Progenitor cell of endocrine pancreas (in vitro differentiated cells): ENCODE measurements at places on chromosomes 1 and 21.

- no peak for DNase-seq
Observed at GRCh38 chr1:83033682-83034081, 965.2 kb downstream of the TTLL7 start.

GRCh38 chr1:21857840-21858670 is 46.0 kb downstream of the LDLRAD2 start:
- no peak for DNase-seq

GRCh38 chr1:76615253-76616035 is 251.8 kb upstream of the ST6GALNAC5 start:
- DNase-seq: no peak

DNA sequence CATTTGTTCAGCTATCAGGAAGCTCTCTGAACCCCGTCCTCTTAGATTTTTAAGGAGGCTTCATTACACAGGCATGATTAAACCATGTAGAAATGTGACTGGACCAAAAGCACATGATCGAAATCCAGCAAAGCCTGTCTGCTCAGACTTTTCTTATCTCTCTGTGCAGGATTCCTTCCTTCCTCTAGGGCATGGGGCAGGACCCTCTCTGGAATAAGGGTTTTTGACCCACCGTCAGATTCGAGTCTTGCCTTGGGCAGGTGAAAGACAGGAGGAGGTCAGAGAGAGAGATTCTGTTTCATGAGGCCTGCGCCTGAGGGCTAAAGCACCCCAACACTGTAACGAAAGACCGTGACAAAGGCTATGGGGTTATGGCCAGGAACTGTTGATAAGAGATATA is 136.8 kb downstream of the RHOU start:
- DNase-seq: no peak

DNA sequence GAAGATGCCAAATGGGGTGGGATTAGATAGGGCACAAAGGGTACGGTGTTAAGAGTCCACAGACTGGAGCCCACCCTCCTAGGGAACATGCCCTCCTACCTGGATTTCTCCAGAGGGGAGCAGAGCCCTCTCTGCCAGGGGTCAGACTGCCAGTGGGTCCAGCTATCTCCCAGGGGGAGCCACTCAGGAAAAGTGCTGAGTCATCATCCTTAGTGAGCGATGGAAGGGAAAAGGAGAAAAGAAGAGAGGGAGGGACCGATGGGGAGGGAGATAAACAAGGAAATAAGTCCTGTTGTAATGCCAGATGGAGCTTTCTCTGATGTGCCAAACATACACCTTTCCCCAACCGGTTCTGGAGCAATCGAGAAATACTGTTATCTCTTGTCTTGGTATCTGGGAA is 30.4 kb upstream of the CYP4B1 start:
- no peak for DNase-seq

DNA sequence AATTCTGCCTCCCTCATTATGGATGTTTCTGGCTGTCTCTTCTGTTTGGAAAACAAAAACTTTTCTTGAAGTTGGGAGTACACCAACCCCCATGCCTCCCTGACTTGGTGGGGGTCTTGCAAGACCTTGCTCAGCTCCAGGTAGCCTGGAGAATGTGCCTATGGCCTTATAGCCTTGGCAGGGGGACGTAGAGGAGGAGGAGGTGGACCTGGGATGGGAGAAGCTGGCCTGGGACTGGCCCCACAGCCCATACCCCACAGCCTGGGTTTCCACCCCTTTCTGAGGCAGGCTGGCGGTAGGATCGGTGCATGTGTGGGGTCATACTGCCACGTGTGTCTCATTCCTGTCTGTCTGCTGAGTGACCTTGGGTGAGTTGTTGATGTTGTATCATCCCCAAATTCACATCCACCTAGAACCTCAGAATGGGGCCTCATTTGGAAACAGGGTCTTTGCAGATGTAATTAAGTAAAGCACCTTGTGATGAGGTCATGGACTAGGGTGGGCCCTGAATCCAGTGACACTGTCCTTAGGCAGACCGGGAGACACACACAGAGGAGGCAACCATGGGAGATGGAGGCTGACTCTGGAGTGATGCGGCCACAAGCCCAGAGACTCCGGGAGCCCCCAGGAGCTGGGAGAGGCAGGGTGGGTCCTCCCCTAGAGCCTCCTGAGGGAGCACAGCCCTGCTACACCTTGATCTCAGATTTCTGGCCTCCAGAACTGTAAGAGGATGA is 18.5 kb downstream of the OBSCN start:
- no peak for DNase-seq

- DNase-seq: no peak
Observed at GRCh38 chr1:174967845-174968705, 31.7 kb upstream of the CACYBP start.

DNA sequence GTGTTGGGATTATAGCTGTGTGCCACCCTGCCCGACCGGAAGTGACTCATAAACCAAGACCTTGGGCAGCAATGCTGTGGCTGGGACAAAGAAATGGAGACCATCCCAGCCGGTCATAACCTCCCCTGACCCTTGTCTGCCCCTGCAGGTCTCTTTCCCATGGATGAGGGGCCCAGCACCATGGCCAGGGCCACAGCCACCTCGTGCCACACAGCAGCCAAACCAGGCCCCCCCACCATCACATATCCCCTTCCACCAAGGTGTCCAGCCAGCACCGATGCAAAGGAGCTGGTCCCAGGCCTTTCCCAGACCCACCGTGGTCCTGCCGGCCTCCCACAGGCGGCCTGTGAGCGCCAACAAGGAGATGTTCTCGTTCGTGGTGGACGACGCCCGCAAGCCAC is 42.2 kb downstream of the FHAD1 start:
- DNase-seq: no peak

DNA sequence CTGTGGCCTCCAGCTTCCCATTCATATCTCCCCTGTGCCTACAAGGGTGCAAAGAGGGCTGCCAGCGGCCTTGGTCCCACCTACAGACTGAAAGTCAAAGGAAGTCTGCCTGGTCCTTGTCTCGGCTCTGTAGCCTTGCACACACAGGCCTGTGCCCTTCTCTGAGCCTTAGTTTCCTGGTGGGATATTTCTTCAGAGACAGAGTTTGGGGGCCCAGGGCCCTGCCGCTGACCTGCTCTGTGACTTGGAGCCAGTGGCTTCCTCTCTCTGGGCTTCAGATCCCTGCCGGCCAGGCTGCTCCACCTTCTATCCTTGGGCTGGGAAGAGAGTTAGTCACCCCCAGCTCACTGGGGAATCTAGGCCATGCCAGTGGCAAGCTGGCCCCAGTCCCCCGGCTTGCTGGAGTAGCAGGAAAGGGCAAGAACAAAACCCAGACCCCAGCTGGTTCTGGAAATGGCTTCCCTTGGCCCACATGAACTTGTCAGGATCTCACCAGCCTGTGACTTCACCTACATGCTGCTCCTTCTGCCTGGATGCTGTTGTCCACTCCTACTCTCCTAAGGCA is 1.0 kb upstream of the TMEM61 start:
- DNase-seq: no peak

DNA sequence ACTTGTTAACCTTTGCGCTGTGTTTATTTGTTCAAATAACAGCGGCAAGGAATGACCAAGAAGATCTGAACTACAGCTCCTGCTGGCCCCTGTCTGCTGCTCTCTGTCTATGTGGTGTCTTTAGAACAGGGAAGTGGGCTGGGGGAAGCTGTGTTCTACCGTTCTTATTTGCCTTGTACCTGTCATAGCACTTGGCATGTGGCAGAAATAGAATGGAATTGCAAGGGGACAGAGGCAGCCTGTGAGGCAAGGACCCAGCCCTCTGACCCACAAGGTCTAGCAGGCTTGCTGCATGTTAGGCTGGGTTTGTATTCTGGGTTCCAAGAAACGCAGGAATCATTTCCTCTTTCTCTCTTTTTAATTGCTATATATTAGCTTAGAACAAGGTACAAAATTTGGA is 20.7 kb downstream of the HMGCS2 start:
- no peak for DNase-seq

DNA sequence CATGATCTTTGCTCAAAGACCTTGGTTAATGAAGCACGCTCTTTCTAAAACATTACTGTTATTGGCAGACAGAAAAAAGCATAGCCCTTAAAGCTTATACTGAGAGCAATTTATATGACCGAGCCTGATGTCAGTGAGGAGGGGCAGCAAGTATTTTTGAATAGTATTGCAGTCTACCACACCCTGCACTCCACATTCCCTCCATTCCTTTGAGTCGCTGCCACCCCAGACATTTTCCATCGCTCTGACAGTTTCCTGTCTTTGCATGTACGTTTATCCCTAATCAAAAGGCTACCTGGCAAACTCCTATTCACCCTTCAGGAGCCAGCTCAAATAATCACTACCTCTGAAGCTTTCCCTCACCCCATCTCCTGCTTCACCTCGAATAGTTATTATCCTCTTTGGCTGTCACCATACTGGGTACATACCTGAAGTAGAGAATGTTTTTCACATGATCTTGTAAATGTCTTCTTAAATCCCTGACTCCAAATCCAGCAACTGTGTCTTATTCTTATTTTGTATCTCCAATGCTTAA is 5.5 kb upstream of the JUN start:
- DNase-seq: no peak

- no peak for DNase-seq
Observed at GRCh38 chr21:42585881-42586280, 67.5 kb upstream of the PDE9A start.

GRCh38 chr1:5678759-5679158 is 313.5 kb downstream of the NPHP4 start:
- no peak for DNase-seq

DNA sequence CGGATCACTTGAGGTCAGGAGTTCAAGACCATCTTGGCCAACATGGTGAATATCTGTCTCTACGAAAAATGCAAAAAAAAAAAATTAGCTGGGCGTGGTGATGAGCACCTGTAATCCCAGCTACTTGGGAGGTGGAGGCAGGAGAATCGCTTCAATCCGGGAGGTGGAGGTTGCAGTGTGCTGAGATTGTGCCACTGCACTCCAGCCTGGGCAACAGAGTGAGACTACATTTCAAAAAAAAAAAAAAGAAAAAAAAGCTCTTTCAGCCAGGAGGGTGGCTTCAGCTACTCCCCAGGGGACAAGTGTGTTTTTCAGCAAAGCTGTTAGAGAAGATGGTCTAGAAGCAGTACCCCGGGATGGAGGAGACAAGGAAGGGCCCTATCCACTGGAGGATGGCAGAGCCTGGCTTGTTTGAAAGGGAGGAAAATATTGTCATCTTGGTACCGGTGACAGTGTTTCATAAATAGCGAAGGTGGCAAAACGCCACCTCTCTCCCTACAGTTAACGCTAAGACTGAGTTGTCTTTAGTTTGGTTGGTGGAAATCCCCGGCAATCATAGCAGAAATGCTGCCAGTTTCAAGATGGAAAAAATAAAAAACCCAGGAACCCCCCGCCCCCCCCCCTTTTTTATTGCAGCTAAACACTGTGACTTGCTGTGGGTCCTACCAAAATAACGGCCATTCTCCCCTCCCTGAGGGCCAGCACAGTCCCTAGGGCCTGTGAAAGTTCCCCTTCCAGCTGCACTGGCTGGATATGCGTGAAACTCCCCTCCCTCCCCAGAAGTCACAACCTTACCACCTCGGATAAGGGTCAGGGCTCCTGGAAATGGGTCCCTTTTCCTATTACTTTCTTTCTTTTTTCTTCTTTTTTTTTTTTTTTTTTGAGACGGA is 3.5 kb downstream of the PIK3CD start:
- DNase-seq: no peak

- DNase-seq: no peak
Observed at GRCh38 chr1:32047701-32048100, 25.0 kb upstream of the TMEM39B start.

- DNase-seq: no peak
Observed at GRCh38 chr1:179939941-179940340, 14.7 kb upstream of the CEP350 start.
